Activated CD4-positive, alpha-beta T cell treated with anti-CD3 and anti-CD28 coated beads for 36 hours (primary cell): ENCODE measurements at places on chromosomes 1 and 21. TPM values are rescaled to one million over a fixed set of nuclear protein-coding genes. Genes with fewer than 3 reads are reported as not detected.

OPTC gene
- total RNA-seq: not detected

DEPDC1 gene
- total RNA-seq: 24.3 TPM

- H3K27me3 ChIP-seq: peaks cover 3% of the 10 kb centered on the region
- H3K4me3 ChIP-seq: no peak overlapping the region
- H3K27ac ChIP-seq: no peak overlapping the region
- no peaks in the 10 kb centered on the region for H3K36me3 ChIP-seq
- H3K4me1 ChIP-seq: no peaks in the 10 kb centered on the region
These were observed 51.2 kb upstream of the RGS7 start for GRCh38 chr1:241408170-241408569.

GRCh38 chr1:220431554-220432239 lies 96.2 kb upstream of the MARK1 start:
- no peaks in the 10 kb centered on the region for H3K4me1 ChIP-seq
- no peak overlapping the region for H3K27ac ChIP-seq
- no peak overlapping the region for H3K4me3 ChIP-seq
- H3K27me3 ChIP-seq: peaks cover 15% of the 10 kb centered on the region
- no peaks in the 10 kb centered on the region for H3K36me3 ChIP-seq

DNA sequence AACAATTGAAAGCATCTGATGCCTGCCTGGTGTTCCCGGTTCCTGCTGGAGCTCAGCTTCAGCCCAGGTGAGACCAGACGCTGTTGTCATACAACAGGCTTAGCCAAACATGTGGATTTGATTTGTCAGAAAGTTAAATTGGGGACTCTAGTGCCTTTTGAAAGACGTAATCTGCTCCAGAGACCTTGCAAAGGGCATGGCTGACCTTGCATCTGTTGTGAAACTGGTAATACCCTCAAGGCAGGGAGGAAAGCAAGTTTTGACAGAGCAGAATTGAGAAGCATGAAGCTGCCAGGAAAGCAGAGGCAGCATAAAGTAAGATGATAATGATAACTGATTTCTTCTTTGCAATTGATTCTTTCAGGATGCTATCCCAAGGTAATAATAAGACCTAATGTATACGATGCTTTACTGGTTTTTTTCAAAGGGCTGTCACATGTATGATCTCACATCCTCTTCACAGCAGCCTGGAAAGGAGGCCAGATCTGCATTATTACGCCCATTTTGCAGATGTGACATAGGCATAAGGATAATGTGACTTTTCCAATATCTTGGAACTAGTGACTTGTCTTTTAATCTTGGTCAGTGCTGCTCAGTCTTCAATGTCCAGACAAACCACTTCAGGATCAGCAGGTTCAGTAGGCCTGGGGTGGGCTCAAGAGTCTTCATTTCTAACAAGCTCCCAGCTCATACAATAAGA lies 24.7 kb upstream of the CNN3 start:
- H3K36me3 ChIP-seq: no peaks in the 10 kb centered on the region
- H3K27ac ChIP-seq: no peak overlapping the region
- no peak overlapping the region for H3K4me3 ChIP-seq
- H3K4me1 ChIP-seq: no peaks in the 10 kb centered on the region
- DNase-seq: no peak

SLC16A4 gene
- 0.44 TPM for total RNA-seq

GRCh38 chr1:233759665-233760064 lies 144.8 kb upstream of the SLC35F3 start:
- no peak for DNase-seq
- no peaks in the 10 kb centered on the region for H3K36me3 ChIP-seq
- no peak overlapping the region for H3K4me3 ChIP-seq
- H3K27me3 ChIP-seq: peaks cover 18% of the 10 kb centered on the region
- H3K27ac ChIP-seq: no peak overlapping the region

DNA sequence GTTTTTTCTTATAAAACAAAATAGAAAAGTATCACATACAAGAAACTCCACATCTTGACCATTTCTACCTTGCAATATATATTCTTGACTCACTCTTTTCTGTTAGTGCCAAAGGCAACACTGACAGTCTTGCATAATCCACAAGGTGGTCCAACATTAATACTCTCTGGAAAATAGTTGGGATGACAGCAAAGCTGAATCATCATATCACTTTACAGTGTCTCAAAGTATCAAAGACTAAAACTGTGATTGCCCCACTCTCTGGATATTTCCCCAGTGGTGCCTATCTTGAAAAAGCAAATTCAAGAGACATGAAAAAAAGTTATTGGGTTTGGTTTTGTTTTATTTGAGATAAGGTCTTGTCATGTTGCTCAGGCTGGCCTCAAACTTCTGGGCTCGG lies 14.6 kb upstream of the TGFBR3 start:
- DNase-seq: no peak
- H3K27me3 ChIP-seq: peaks cover 7% of the 10 kb centered on the region
- H3K27ac ChIP-seq: no peak overlapping the region
- no peaks in the 10 kb centered on the region for H3K36me3 ChIP-seq
- H3K4me3 ChIP-seq: no peak overlapping the region

ZFP69B gene
- 4.6 TPM for total RNA-seq

- H3K27me3 ChIP-seq: no peaks in the 10 kb centered on the region
- H3K4me1 ChIP-seq: no peaks in the 10 kb centered on the region
- no peak overlapping the region for H3K4me3 ChIP-seq
- no peaks in the 10 kb centered on the region for H3K36me3 ChIP-seq
- no peak overlapping the region for H3K27ac ChIP-seq
- no peak for DNase-seq
These were observed 19.4 kb upstream of the EFNA1 start for GRCh38 chr1:155108296-155108695.

LORICRIN gene
- not detected for total RNA-seq

- no peak for DNase-seq
- H3K4me1 ChIP-seq: no peaks in the 10 kb centered on the region
- H3K36me3 ChIP-seq: no peaks in the 10 kb centered on the region
- peaks cover 20% of the 10 kb centered on the region for H3K27me3 ChIP-seq
- H3K4me3 ChIP-seq: no peak overlapping the region
These were observed 148.7 kb downstream of the FCRL5 start for GRCh38 chr1:157403608-157404007.

GRIK3 gene
- not detected for total RNA-seq

- no peak for DNase-seq
- no peak overlapping the region for H3K27ac ChIP-seq
- H3K4me3 ChIP-seq: no peak overlapping the region
- no peaks in the 10 kb centered on the region for H3K27me3 ChIP-seq
- no peaks in the 10 kb centered on the region for H3K4me1 ChIP-seq
These were observed 296.7 kb downstream of the KCTD3 start for GRCh38 chr1:215863796-215864195.

- H3K27ac ChIP-seq: no peak overlapping the region
These were observed 51.5 kb upstream of the ATP5PO start for GRCh38 chr21:33967086-33967571.

- H3K36me3 ChIP-seq: no peaks in the 10 kb centered on the region
- H3K4me1 ChIP-seq: no peaks in the 10 kb centered on the region
- no peak overlapping the region for H3K4me3 ChIP-seq
- no peaks in the 10 kb centered on the region for H3K27me3 ChIP-seq
- no peak overlapping the region for H3K27ac ChIP-seq
These were observed 50.9 kb downstream of the LEPR start for GRCh38 chr1:65471213-65471833.

MPL gene
- not detected for total RNA-seq

PHACTR4 gene
- total RNA-seq: 30.1 TPM

DNA sequence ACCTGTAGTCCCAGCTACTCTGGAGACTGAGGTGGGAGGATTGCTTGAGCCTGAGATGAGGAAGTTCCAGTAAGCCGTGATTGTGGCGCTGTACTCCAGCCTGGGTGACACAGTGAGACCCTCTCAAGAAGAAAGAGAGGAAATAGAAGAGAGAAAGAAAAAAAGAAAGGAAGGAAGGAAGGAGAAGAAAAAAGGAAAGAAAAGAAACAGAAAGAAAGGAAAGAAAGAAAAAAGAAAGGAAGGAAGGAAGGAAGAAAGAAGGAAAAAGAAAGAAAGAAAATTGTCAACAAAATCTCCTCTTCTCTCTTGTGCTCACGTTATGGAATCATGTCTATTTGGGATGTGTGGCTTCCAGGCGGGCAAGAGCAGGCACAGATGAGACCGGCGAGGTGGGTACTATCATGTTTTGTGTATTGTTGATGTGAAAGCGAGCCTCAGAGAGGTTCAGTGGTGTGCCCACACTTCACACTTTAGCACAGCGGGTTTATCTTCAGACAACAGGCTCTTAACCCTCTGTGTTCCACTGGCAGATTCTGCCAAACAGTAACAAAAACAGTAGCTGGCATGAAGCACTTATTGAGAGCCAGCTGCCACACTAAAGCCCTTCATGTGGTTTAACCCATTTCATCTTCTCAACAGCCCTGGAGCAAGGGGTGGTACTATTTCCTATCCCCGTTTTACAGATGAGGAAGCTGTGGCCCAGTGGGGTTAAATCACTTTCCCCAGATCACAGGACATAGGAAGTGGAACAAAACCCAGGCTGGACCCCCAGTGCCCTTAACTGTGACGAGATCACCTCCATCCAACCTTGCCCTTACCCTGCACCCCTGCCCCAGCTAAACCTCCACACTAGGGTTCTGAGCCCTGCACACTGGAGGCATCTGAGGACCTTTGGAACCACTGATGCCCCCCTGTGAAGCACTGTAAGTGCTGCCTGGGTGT lies 94.7 kb upstream of the TARDBP start:
- no peak for DNase-seq
- no peaks in the 10 kb centered on the region for H3K36me3 ChIP-seq
- peak overlapping the region; percentile 16 for H3K4me3 ChIP-seq
- H3K4me1 ChIP-seq: peaks cover 35% of the 10 kb centered on the region
- H3K27me3 ChIP-seq: peaks cover 31% of the 10 kb centered on the region
- no peak overlapping the region for H3K27ac ChIP-seq

GRCh38 chr1:244205171-244205570 lies 154.1 kb downstream of the ZBTB18 start:
- H3K4me1 ChIP-seq: no peaks in the 10 kb centered on the region
- no peak overlapping the region for H3K27ac ChIP-seq
- no peaks in the 10 kb centered on the region for H3K27me3 ChIP-seq
- H3K36me3 ChIP-seq: no peaks in the 10 kb centered on the region

DNA sequence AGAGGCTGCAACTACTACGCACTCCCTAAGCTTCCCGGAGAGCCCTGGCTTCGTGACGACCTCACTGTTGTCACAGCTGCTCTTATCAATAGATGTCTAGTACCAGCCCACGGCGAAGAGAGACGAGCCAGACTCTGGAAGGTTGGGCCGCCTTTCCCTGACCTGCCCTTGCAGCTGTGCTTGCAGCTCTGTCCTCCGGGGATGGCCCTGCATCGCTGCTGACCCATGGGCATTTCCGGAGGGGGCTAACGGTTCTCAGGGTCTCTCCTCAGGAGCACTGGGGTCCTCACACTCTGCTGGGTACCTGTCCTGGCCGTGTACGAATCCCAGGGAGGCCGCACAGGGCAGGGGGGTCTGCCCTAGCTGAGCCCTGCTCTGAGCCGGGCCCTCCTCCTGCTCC lies 93.8 kb upstream of the COL6A1 start:
- peaks cover 2% of the 10 kb centered on the region for H3K27me3 ChIP-seq
- H3K27ac ChIP-seq: no peak overlapping the region
- peaks cover 87% of the 10 kb centered on the region for H3K4me1 ChIP-seq
- H3K4me3 ChIP-seq: no peak overlapping the region
